ENCODE measurements at places on chromosomes 12 and 14.

DNA sequence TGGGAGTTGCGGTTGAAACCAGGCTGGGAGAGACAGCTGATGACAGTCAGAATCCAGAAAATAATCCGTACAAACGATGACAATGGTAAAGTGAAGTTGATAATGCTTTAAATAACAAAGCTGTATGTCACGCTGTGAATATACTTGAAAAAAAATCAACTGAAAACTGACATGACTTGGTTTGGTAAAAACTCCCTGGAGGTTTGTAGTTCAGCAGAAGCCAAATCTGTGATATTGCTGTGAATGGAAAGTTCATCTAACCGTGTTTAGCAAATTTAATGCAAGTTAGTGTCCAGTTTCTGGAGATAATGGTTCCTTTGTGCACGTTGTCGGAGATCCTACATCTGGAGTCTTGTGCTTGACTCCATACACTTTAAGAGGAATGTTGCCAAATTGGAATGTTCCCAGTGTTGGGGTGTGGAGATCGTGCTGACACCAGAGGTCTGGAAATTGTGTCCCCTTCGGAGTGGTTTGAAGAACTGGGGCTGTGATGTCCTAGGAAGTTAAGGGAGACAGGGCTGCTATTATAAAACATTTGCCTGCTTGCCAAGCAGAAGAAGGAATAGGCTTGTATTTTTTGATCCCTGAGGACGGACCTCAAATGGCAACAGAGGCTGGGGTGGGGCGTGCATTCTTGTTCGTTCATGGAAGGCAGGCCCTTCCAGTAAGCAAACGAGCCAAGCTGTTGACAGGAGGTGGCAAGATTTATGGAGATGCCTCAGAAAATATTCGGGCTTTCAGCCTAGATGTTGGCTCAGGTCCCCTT, 30.6 kb downstream of the PPFIBP1 start:
- DNase-seq, result peak; percentile 62

- DNase-seq, result peak; percentile 92
Measured at GRCh38 chr12:126676434-126676833, 1590.5 kb upstream of the TMEM132C start.

DNA sequence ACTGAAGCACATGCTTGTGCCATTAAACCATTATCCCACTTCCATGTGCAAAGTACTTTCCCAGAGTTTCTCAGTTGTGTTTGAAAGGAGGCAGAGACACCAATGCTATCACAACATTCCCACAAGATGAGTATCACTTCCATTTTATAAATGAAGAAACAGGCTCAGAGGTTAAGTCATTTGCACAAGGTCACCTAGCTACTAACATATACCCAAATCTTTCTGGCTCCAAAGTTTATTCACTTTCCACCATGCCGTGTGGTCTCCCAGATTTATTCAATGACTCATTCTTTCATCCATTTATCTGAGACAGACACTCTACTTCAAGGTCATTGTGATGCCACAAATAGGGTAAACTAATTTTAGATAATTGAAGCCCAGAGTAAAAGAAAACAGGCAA, 9.4 kb downstream of the ART4 start:
- peak; percentile 51 for DNase-seq

DNA sequence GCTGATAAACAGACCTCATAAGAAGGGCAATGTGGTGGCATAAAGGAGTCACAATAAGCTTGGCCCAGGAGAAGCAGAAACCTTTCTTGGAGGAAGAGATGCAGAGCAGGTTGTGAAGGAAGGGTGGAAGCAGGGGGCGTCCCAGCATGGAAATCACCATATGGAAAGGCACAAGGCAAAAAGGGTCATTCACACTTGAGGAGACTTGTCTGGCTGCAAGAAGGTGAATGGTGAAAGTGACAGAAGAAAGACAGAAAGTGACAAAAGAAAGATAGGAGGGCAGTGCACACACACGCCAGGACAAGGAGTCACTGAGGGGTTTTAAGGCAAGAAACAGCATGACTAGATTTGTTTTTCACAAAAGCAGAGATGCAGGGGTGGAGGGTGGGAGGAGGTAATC, 38.3 kb downstream of the GALNT4 start:
- DNase-seq, result no peak

All from LHCN-M2 (cell line).